ENCODE measurements at places on chromosomes 2 and 18.

GRCh38 chr2:223941579-223942277 lies 3.4 kb downstream of the WDFY1 start:
- no peak overlapping the region for H3K4me3 ChIP-seq
- peaks cover 11% of the 10 kb centered on the region for H3K4me1 ChIP-seq
- no peak for DNase-seq
- H3K36me3 ChIP-seq = no peaks in the 10 kb centered on the region

DNA sequence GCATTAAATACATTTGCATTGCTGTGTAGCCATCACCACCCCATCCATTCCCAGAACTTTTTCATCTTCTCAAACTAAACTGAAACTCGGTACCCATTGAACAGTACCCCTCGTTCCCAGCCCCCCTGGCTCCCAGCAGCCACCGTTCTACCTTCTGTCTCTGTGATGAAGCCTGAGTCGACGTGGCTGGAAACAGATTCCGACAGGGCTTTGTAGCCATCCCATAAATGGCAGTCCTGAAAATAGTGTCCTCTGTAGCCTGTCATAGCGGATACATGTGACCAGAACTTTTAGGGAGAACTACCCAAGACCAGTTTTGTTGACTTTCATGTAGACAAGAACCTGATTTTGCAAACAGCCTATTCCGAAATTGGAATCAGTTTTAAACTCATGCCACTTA lies 59.1 kb downstream of the TSHZ1 start:
- H3K27ac ChIP-seq = no peak overlapping the region
- no peaks in the 10 kb centered on the region for H3K27me3 ChIP-seq
- no peak overlapping the region for H3K4me3 ChIP-seq

- H3K27ac ChIP-seq = no peak overlapping the region
- H3K27me3 ChIP-seq = no peaks in the 10 kb centered on the region
- H3K36me3 ChIP-seq = peaks cover 18% of the 10 kb centered on the region
- no peak overlapping the region for H3K4me3 ChIP-seq
These were observed 43.0 kb downstream of the STAT1 start for GRCh38 chr2:190970873-190971506.

- no peaks in the 10 kb centered on the region for H3K36me3 ChIP-seq
- H3K4me1 ChIP-seq = peaks cover 22% of the 10 kb centered on the region
These were observed 265.9 kb upstream of the PXDN start for GRCh38 chr2:2010251-2010650.

DNA sequence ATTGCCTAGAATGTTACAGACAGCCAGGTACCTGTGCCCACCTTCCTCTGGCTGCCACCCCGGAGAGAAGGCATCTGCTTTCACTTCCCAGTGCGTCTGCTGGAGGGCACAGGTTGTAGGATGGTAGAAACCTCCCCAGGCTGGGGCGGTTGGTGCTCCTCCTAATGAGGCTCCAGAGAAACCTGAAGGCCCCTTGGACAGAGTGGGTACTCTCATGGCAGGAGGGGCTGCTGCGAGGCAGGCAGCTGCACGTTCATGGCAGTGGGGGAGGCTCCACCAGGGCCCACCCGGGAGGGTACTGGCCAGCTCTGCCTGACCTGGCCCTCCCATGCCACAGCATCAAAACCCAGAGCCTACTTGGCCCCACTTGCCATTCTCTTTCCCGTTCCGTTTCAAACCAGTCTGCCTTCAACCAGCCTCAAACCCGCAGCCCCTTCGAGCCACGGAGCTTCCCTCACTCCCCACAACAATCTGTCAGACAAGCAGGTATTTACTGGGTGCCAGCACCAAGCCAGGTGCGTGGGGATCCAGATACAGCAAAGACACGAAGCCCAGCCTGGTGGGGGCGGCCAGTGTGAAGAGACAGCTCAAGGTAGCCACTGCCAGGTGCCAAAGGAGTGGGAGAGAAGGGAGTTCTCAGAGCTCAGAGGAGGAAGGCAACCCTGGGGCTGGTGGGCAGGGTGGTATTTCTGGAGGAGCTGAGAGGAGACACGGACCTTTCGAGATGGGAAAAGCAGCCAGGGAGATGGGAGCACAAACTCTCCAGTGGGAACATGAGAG lies 229.6 kb downstream of the LOXHD1 start:
- peaks cover 7% of the 10 kb centered on the region for H3K4me1 ChIP-seq
- no peaks in the 10 kb centered on the region for H3K27me3 ChIP-seq
- peaks cover 7% of the 10 kb centered on the region for H3K36me3 ChIP-seq
- no peak overlapping the region for H3K27ac ChIP-seq
- H3K4me3 ChIP-seq = no peak overlapping the region
- no peak for DNase-seq

GRCh38 chr2:23283-23682 lies 23.0 kb downstream of the FAM110C start:
- H3K27me3 ChIP-seq = no peaks in the 10 kb centered on the region
- DNase-seq = no peak
- H3K4me1 ChIP-seq = no peaks in the 10 kb centered on the region

DNA sequence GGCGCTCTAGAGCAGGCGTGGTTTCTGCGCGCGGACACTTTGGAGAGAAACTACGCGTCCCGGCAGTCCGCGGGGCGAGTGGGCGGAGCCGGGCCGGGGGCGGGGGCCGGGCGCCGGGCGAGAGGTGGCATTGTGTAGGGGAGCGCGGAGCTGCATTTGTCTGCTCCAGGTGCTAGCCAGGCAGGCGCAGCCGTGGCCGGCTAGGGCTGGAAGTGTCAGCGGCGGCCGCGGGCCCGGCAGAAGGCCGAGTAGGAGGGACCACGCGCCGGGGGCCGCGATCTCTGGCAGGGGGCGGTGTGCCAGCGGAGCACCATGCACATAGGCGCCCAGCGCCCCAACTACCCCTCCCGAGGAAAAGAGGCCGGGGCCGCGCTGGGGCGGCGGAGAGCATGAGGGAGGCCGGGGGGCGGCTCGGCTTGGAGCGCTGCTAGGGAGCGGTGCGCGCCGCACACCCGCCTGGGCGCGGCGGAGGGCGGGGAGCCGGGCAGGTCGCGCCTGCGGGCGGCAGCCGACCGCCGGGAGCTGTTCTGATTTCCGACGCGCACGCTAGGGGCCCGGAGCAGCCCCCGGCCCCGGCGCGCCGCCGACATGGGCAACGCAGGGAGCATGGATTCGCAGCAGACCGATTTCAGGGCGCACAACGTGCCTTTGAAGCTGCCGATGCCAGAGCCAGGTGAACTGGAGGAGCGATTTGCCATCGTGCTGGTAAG lies at the start of gene FMNL2:
TSS of gene FMNL2 (plus strand) at position 159 of the 710 bp plus-strand sequence.
- peak within 1 kb of the TSS; percentile 85 for H3K27ac ChIP-seq
- no peaks in the 10 kb centered on the region for H3K36me3 ChIP-seq
- peak within 1 kb of the TSS; percentile 82 for H3K4me3 ChIP-seq
- peak; percentile 81 for DNase-seq
- H3K4me1 ChIP-seq = peaks cover 11% of the 10 kb centered on the region
- H3K27me3 ChIP-seq = no peaks in the 10 kb centered on the region

- H3K4me1 ChIP-seq = peaks cover 16% of the 10 kb centered on the region
- no peak for DNase-seq
- H3K27me3 ChIP-seq = no peaks in the 10 kb centered on the region
- no peak overlapping the region for H3K4me3 ChIP-seq
- peaks cover 53% of the 10 kb centered on the region for H3K36me3 ChIP-seq
These were observed 22.1 kb upstream of the ASB1 start for GRCh38 chr2:238404406-238405216.

DNA sequence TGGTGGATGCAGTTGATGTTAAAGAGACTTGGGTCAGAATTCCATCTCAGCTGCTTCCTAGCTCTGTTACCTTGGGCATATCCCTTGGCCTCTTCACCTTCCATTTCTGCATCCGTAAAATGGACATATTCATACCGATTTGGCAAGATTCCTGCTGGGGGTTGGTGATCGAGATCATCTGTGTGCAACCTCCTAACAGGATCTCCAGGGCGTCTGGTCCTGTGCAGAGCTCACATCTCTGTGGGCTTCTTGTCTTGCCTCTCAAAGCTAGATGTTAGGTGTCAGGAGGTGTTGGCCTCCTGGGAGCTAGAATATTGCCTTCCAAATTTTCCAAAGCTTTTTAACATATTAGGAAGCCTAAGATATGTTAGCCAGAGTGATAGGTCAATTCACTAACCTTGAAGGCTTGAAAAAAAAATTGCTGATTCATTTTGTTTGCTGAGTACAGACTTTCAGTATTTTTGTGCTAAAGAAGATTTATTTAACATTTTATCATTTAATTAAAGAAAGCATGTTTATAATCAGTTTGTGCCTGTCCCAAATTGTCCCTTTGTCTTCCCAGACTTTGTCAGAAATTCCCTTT lies 69.7 kb upstream of the ZNF516 start:
- no peak for DNase-seq
- H3K27me3 ChIP-seq = no peaks in the 10 kb centered on the region
- H3K36me3 ChIP-seq = no peaks in the 10 kb centered on the region

GRCh38 chr2:1907849-1908533 lies 163.7 kb upstream of the PXDN start:
- H3K36me3 ChIP-seq = peaks cover 25% of the 10 kb centered on the region
- peaks cover 25% of the 10 kb centered on the region for H3K4me1 ChIP-seq
- H3K27me3 ChIP-seq = no peaks in the 10 kb centered on the region
- no peak overlapping the region for H3K4me3 ChIP-seq
- DNase-seq = no peak
- H3K27ac ChIP-seq = no peak overlapping the region

DNA sequence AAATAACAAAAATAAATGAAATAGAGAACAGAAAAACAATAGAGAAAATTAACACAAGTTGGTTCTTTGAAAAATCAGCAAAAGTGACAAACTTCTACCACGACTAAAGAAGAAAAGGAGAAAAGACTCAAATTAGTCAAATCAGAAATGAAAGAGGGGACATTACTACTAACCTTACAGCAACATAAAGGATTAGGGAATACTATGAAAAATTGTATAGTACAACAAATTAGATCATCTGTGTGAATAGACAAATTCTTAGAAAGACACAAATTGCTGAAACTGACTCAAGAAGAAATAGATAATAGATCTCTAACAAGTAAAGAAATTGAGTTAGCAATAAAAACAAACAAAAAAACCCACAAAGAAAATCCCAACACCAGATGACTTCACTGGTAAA lies 48.5 kb upstream of the PGAP1 start:
- no peaks in the 10 kb centered on the region for H3K27me3 ChIP-seq
- no peak for DNase-seq
- no peaks in the 10 kb centered on the region for H3K4me1 ChIP-seq
- no peak overlapping the region for H3K27ac ChIP-seq
- no peaks in the 10 kb centered on the region for H3K36me3 ChIP-seq
- no peak overlapping the region for H3K4me3 ChIP-seq

- no peaks in the 10 kb centered on the region for H3K4me1 ChIP-seq
- H3K27me3 ChIP-seq = no peaks in the 10 kb centered on the region
- no peak for DNase-seq
- H3K36me3 ChIP-seq = no peaks in the 10 kb centered on the region
- no peak overlapping the region for H3K4me3 ChIP-seq
These were observed 1600.7 kb upstream of the ACVR2A start for GRCh38 chr2:146244131-146244530.

- H3K27me3 ChIP-seq = no peaks in the 10 kb centered on the region
- no peak for DNase-seq
- no peak overlapping the region for H3K27ac ChIP-seq
- H3K4me1 ChIP-seq = no peaks in the 10 kb centered on the region
These were observed 3.6 kb upstream of the TSPYL6 start for GRCh38 chr2:54259413-54260240.

DNA sequence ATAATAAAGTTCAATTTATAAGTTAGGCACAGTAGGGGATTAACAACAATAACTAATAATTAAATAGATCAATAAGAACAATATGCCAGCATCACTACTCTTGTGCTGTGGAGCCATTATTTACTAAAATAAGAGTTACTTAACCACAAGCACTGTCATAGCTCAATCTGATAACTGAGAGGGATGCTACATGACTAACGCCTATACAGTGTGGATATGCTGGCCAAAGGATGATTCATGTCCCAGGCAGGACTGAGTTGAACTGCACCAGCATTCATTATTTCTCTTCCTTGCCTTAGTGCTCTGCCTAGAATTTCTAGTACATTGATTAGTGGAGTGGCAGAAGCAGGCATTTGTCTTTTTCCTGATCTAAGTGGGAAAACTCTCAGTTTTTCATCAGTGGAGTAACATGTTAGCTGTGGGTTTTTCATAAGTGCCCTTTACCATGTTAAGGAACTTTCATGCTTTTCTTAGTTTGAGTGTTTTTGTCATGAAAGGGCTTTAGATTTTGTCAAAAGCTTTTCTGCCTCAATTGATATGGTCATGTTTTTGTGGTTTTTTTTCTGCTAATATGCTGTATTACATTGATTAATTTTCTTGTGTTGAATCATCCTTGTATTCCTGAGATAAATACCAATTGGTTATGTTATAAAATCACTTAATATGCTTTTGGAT lies 21.7 kb downstream of the KIAA1328 start:
- no peak overlapping the region for H3K4me3 ChIP-seq
- H3K27me3 ChIP-seq = no peaks in the 10 kb centered on the region
- H3K36me3 ChIP-seq = no peaks in the 10 kb centered on the region
- no peak overlapping the region for H3K27ac ChIP-seq
- H3K4me1 ChIP-seq = no peaks in the 10 kb centered on the region

- H3K27ac ChIP-seq = no peak overlapping the region
- DNase-seq = no peak
- H3K36me3 ChIP-seq = no peaks in the 10 kb centered on the region
- H3K4me3 ChIP-seq = no peak overlapping the region
- no peaks in the 10 kb centered on the region for H3K4me1 ChIP-seq
These were observed 89.8 kb upstream of the ITGB6 start for GRCh38 chr2:160289831-160290230.

- H3K4me3 ChIP-seq = no peak overlapping the region
- H3K27me3 ChIP-seq = no peaks in the 10 kb centered on the region
- no peak overlapping the region for H3K27ac ChIP-seq
These were observed 145.0 kb downstream of the DCC start for GRCh38 chr18:52484977-52485376.

DNA sequence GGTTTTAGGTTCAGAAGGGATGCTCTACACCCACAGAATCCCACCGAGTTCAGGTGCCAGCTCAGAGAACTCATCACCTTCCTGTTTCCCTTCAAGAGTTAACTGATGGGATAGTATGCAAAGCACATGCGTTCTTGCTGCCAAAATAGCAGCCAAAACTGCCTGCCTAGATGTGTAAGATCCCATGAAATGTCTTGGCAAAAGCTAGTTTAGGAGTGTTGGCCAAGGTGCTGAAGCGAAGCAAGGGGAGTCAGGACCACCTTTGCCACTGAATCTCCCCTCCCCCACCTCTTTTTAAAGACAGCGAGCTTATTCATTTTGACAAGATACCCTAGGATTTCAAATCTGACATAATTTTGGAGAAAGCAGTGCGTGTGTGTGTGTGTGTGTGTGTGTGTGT lies 2.1 kb downstream of the DOCK10 start:
- no peak overlapping the region for H3K27ac ChIP-seq
- no peaks in the 10 kb centered on the region for H3K27me3 ChIP-seq
- peaks cover 16% of the 10 kb centered on the region for H3K4me1 ChIP-seq

DNA sequence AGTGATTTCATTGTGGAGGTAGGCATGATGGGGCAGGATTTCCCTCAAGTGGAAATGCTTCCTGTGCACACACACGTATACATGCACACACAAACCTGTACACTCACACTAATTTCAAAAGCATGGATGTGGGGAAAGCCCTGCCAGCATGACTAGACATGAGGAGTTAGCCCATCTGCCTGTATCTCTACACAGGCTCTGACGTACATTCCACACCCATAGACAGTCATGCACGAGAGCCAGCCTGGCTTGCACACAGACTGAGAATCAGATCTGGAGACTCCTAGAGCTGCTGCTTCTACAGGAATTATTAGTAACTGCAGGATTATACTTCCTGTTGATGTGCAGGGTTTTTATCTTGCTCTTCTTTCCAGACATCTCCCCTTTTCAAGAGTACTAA lies 27.3 kb upstream of the NFU1 start:
- no peak overlapping the region for H3K4me3 ChIP-seq
- no peak overlapping the region for H3K27ac ChIP-seq
- DNase-seq = no peak
- no peaks in the 10 kb centered on the region for H3K27me3 ChIP-seq
- H3K4me1 ChIP-seq = no peaks in the 10 kb centered on the region
- H3K36me3 ChIP-seq = peaks cover 12% of the 10 kb centered on the region

All from spinal cord (tissue), 10 donors.